Type B pancreatic cell (in vitro differentiated cells): ENCODE measurements at places on chromosomes 2 and 18. TPM values are rescaled to one million over a fixed set of nuclear protein-coding genes. Genes with fewer than 3 reads are reported as not detected.

DNA sequence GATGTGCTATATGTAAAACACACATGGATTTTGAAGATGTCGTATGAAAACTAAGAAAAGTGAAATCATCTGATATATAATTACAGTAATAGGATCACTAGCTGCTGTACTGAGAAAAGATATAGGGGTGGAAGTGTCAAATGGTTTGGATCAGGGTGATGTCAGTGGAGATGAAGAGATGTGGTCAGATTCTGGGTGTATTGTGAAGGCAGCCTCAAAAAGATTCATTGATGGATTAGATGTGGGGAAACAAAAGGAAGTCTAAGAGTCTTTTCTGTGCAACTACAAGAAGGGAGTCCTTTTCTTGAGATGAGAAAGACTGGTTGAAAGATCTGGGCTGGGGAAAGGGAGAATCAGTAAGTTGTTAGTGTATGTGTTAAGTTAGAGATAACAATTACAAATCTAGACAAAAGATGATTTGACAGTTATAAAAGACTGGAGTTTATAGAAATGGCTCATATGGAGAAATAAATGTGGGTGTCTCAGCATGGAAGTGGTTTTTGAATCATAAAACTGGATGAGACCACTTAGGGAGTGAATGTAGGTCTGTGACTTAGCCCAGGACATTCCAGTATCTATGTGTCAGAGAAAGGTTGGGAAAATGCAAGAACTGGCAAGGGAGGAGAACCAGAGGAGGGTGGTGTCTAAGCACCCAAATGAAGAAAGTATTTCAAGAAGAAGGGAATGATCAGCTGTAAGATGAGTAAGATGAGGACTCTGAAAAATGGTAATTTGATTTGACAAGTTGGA, 347.4 kb downstream of the PARD3B start:
- DNase-seq: no peak

- no peak for DNase-seq
Observed at GRCh38 chr2:68295516-68295915, 24.2 kb downstream of the CNRIP1 start.

DNA sequence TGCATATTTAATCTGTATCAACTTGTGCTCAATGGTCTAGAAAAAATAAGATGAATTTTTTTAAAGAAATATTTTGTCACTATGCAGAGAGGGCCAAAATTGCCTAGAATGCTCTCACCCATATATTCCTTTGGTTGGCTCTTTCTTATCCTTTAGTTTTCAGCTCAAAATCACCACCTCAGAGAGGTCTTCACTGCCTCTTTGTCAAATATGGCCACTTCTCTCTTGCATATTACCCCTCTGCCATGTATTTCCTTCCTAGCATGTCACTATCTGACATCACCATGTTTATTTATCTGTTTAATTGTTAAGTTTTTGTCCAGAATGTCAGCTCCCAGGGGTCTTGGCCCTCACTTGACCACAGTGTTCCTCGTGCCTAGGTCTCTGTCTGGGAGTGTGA, 535.2 kb upstream of the CDH2 start:
- no peak for DNase-seq

GRCh38 chr2:207505171-207505570, 24.6 kb upstream of the CREB1 start:
- DNase-seq: no peak

DNA sequence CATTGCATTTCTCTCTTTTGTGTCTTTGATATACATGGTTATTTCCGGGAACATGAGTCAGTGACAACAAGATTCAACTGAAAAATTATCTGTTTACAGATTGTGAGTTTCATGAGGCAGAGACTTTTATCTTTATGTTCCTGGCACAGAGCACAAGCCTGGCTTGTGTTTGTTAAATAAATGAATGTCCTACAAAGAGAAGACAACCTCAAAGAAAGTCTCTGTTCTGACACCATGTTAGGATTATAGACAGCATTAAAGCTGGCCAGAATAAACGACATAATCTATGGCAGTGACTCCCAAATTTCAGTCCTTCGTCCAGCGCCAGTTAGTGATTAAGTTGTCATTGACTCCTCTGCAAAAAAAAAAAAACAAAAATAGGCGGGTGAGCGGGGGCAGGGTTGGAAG, 97.4 kb upstream of the DNAJC10 start:
- no peak for DNase-seq

DNA sequence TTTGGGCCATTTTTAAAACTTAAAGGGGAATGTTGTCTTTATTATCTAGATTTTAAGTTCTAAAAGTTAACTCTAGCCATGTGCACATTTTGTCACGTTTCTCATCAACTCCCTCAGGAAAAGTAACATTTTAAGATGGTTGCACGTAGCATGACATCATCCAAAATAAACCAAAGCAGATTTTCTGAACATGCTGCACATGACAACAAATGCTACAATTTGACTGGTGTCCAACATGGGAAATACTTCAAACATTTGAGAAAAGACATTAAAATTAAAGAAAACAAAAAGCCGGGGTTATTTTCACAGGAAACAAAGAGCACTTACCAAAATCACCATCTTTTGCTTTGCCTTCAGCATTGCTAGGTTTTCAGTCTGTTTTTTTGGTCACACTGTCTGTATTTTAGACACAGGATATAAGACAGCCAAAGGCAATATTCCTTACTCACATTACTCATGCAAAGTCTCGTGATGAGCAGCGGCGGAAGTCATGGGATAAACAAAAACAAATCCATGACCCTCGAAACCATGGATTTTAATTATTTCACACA, 51.3 kb upstream of the RND3 start:
- no peak for DNase-seq

GRCh38 chr2:182581196-182581935, 134.7 kb upstream of the DNAJC10 start:
- no peak for DNase-seq

Gene HOXD10
- total RNA-seq: 0.19 and 0.56 TPM in 2 replicates

Gene ACTG2
- 4.2 and 13.7 TPM in 2 replicates for total RNA-seq
